ENCODE measurements at places on chromosomes 5 and 9.

DNA sequence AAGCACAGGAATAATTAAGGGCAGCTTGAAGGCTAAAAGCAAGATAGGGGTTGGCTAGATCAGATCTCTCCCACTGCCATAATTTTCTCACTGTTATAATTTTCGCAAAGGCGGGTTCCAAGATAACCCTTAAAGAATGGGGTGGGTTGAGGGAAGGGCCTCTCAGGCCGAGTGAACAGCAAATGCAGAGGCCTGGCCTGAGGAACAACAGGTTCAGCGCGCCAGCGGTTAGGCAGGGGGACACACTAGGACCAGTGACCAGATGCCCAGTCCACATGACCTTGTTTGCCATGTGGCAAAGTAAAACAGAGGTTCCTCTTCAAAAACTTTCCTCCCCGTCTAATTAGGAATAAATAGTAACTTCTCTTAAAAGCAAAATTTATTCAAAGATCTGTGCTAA, 1.2 kb upstream of the PHAX start:
- DNase-seq = no peak

GRCh38 chr5:179310439-179311090, 34.7 kb downstream of the ADAMTS2 start:
- no peak for DNase-seq

- no peak for DNase-seq
These were observed 567.2 kb upstream of the ARRDC3 start for GRCh38 chr5:91950328-91950727.

DNA sequence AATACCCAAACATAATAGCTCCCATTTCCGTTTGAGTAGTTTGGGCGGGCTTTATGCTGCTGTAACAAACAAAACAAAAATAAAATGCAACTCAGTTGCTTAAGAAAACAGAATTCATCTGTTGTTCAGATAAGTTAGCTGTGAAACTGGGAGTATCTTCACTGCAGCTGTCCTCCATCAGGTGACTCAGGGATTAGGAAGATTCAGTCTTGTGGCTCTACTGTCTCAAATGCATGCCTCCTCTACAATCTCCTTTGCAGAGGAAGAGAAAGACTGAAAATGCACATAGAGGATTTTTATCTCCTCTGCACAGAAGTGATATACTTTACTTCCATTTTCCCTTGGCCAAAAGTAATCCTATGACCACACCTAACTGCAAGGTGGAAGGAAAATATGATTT, 883.7 kb downstream of the PTPRD start:
- no peak for DNase-seq

- no peak for DNase-seq
These were observed 78.2 kb upstream of the GNA14 start for GRCh38 chr9:77726289-77726688.

All from T-helper 1 cell (primary cell).